ENCODE measurements at places on chromosomes 2 and 18. TPM values are rescaled to one million over a fixed set of nuclear protein-coding genes. Genes with fewer than 3 reads are reported as not detected.

The CNTNAP5 gene
- polyA plus RNA-seq = 0.28 TPM

- no peak overlapping the region for H3K27ac ChIP-seq
- H3K36me3 ChIP-seq = no peaks in the 10 kb centered on the region
- DNase-seq = peak; percentile 45
- H3K27me3 ChIP-seq = no peaks in the 10 kb centered on the region
- H3K4me1 ChIP-seq = no peaks in the 10 kb centered on the region
Observed at GRCh38 chr2:129253461-129253812, 726.0 kb upstream of the RAB6C start.

- H3K27me3 ChIP-seq = no peaks in the 10 kb centered on the region
- H3K27ac ChIP-seq = no peak overlapping the region
- H3K4me1 ChIP-seq = peaks cover 17% of the 10 kb centered on the region
- no peak overlapping the region for H3K4me3 ChIP-seq
- no peaks in the 10 kb centered on the region for H3K36me3 ChIP-seq
Observed at GRCh38 chr2:191252699-191253098, 7.5 kb downstream of the MYO1B start.

DNA sequence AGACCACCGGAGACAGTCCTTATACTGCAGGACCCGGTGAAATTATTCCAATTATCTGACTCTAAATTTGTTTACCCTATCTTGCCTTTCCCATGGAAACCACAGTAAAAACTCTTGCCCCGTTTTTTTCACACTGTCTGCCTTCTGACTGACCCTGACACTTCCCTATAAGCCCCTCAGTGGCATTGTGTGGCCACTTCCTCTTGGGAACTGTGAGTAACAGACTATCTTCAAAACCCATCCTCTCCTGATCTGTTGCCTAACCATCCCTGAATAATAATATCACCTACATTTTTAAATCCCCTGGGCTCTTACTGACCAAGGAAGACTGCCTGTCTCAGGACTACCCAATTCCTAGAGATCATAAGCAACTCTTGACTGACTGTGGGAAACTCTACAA, 42.6 kb upstream of the RNF152 start:
- H3K36me3 ChIP-seq = no peaks in the 10 kb centered on the region
- no peak overlapping the region for H3K4me3 ChIP-seq
- no peaks in the 10 kb centered on the region for H3K4me1 ChIP-seq
- no peak overlapping the region for H3K27ac ChIP-seq
- no peaks in the 10 kb centered on the region for H3K27me3 ChIP-seq

The RBM44 gene
- polyA plus RNA-seq = 0.47 TPM

The ITGA6 gene
- 16.7 TPM for polyA plus RNA-seq

DNA sequence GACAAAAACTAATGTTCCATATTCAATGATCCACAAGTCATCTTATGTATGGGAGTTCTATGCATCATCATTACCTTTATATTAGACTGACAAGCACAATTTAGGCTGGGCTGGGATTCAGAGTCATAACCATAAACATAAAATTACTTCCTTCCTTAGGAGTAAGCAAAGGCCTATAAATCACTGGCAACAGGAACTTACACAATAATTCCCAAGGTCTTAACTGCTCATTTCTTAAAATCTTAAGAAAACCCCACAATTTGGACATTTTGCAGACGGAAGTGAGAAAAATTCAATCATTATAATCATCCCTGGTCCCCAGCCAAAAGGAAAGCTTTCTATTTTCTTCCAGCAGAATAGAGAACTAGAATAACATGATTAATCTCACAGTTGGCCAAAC, 232.3 kb downstream of the DYM start:
- no peaks in the 10 kb centered on the region for H3K4me1 ChIP-seq
- no peaks in the 10 kb centered on the region for H3K36me3 ChIP-seq
- H3K4me3 ChIP-seq = no peak overlapping the region
- H3K27ac ChIP-seq = no peak overlapping the region
- H3K27me3 ChIP-seq = no peaks in the 10 kb centered on the region

DNA sequence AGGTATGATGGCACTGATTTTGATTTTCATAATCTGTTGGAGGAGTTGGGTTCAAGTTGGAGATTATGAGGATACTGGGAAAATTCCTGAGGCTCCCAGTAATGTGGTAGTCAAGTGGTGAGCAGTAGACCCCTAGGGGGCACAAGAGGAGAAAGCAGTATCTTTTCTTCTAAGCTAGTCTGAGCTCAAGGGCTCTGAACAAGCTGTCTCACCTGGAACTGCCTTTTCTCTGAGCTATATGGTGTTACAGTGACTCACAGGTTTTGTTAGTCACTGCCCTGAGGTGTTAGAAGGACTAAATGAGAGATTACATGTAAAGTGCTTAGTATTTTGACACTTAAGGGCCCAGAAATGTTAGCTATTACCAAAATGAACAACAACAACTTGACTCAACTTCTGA, 42.2 kb downstream of the CD302 start:
- peaks cover 4% of the 10 kb centered on the region for H3K36me3 ChIP-seq
- H3K4me1 ChIP-seq = no peaks in the 10 kb centered on the region
- no peak overlapping the region for H3K4me3 ChIP-seq

GRCh38 chr2:54708584-54709335, 14.7 kb upstream of the EML6 start:
- H3K27ac ChIP-seq = no peak overlapping the region
- peak; percentile 51 for DNase-seq
- no peaks in the 10 kb centered on the region for H3K27me3 ChIP-seq
- H3K4me3 ChIP-seq = no peak overlapping the region
- H3K36me3 ChIP-seq = no peaks in the 10 kb centered on the region

- H3K27ac ChIP-seq = peak overlapping the region; percentile 77
- peak; percentile 59 for DNase-seq
- H3K4me3 ChIP-seq = peak overlapping the region; percentile 78
- H3K4me1 ChIP-seq = peaks cover 33% of the 10 kb centered on the region
- no peaks in the 10 kb centered on the region for H3K27me3 ChIP-seq
- no peaks in the 10 kb centered on the region for H3K36me3 ChIP-seq
Observed at GRCh38 chr2:85601771-85602475, 575 bp downstream of the TMEM150A start.

- H3K36me3 ChIP-seq = no peaks in the 10 kb centered on the region
- H3K27ac ChIP-seq = no peak overlapping the region
Observed at GRCh38 chr2:239694487-239694886, 293.7 kb upstream of the HDAC4 start.
